Esophagus squamous epithelium (tissue), 5 donors: ENCODE measurements at places on chromosomes 6 and 20.

DNA sequence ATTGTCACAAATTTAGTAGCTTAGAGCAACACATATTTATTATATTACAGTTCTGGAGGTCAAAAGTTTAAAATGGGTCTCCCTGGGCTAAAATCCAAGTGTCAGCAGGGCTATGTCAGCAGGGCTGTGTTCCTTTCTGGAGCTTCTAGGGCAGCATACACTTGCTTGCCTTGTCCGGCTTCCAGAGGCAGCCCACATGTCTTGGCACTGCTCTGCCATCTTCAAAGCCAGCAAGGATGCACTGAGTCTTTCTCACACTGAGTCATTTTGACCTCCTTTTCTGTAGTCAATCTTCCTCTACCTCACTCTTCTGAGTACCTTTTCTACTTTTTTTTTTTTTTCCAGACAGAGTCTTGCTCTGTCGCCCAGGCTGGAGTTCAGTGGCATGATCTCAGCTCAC lies 39.0 kb downstream of the ADGRF4 start:
- DNase-seq, result no peak

- DNase-seq, result no peak
Observed at GRCh38 chr6:75283907-75284631, 523 bp downstream of the TMEM30A start.

DNA sequence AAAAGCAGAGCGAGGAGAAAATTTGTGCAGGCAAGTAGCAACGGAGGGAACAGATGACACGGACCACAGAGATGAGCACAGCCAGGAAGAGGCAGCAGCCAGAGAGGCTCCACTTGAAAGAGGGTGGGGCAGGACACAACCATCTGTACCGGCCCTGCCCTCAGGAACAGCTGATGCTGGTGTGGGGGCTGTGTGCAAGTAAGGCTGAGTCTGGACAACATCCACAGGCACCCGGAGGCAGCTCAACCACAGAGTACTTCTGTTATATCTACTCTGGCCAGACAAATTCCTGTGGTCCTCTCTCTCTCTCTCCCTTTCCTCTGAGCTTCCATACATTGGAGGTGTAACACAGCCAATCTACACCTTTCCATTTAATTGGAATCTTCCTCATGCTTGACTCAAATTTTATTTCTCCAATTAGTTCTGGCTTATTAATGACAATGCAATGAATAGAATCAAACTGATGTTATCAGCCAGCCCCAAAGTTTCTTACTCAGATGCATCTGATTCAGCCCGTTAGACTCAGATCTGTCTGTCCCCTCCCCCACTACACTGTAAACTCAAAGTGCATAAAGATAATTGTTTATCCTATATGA lies 24.9 kb downstream of the KIF13A start:
- DNase-seq, result no peak

DNA sequence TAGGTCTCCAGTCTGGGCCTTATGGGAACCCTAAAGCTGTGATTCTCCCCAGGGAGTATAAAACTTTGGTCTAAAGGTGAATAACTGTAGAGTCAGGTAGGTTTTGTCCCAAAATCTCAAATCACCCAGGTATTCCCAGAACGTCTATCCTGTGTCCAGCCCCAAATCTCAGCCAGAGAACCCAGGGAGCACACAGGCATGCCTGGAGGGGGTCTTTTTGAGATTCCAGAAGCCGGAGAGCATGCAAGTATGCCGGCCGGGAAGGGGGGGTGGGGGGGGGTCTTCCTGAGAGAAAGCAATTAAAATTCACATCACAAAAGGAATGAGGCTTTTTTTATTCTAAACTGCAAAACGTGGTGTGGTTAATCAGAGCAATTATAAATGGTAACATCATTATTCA lies 210.0 kb downstream of the PTPRT start:
- DNase-seq, result no peak

GRCh38 chr6:68572525-68572924 lies 62.6 kb upstream of the ADGRB3 start:
- no peak for DNase-seq

GRCh38 chr6:62528894-62529526 lies 243.0 kb upstream of the KHDRBS2 start:
- no peak for DNase-seq

DNA sequence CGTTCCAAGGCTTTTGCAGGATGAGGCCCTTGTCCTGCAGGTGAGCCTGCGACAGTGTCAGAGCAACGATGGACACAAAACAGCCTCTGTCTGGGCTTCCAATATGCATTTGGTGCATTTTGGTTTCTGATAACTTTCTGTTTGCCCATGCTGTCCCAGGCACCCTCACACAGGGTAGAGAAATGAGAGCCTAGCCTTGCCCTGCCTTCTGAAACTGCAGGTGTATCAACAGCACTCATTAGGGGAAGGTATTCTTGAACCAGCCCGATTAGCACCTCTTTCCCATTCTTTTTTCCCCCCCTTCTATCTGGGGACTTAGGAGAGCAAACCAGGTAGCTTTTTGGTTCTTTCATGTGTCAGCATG lies 30.3 kb downstream of the CHMP4B start:
- DNase-seq, result no peak

- DNase-seq, result no peak
Observed at GRCh38 chr20:3595541-3595940, 67.7 kb downstream of the GFRA4 start.

- DNase-seq, result no peak
Observed at GRCh38 chr6:382883-383810, 8.4 kb upstream of the IRF4 start.

DNA sequence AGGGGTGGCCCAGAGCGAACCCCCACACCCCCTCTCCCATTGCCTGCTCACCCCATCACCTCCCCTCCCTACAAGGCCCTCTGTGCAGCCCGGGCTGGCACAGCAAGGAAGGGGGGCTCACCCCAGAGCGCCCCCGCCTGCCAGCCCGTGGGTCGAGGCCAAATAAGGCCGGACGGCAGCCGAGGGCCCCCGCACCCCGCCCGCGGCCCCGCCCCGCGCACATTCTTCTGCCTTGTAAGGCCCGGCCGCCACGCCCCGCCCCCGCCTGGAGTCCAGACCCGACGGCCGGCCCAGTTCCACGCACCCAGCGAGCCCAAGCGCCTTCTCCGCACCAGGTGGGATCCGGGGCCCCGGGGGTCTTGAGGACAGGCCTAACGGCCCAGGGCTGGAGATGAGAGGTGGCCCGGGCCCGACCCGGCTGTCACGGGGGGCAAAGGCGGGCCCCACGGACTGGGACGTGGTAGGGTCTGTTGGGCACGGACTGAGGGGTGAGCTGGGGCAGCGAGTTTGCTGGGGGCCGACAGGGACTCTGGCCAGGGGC lies at the start of gene MYL9:
Gene MYL9 (plus strand): TSS at position 293 of the 541 bp plus-strand sequence. CDS start 3,366 bp downstream, outside the sequence.
- DNase-seq, result no peak

GRCh38 chr6:37516076-37516919 lies 16.6 kb upstream of the CCDC167 start:
- no peak for DNase-seq

DNA sequence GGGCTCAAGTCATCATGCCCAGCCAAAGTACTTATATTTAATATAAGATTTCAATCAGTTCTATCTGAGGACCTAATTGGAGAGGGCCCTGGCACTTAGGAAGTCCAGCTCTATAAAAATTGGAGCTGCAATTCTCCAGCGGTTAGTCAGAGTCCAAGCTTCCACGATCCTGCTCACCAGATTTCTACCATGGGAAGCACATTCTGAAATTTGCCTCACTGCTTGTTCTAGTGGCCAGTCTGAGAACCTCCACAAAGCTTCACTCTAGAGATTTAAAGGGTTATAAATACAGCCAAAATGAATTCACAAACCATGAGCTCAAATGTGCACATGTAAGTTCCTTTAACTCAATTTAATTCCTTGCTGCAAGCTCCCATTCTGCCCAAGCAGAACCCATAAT lies 33.5 kb downstream of the PNLDC1 start:
- DNase-seq, result no peak

- no peak for DNase-seq
Observed at GRCh38 chr6:11016452-11016851, 27.7 kb downstream of the ELOVL2 start.

- no peak for DNase-seq
Observed at GRCh38 chr6:55726144-55726543, 147.2 kb upstream of the HMGCLL1 start.

GRCh38 chr6:159615918-159616317 lies 77.1 kb downstream of the SOD2 start:
- DNase-seq, result no peak

DNA sequence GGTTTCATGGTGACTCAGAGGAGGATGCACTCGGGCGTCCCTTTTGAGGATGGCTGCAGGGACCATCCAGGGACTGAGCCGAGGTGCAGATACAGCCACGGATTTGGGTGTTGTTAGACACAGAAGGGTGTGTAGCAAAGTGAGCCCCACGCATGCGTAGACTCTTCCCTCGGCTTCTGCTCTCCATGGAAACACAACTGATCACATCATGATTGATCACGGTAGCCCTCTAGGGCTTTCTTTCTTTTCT lies 606 bp upstream of the ULBP1 start:
- DNase-seq, result no peak

- DNase-seq, result no peak
Observed at GRCh38 chr6:27002447-27002846, 245.1 kb upstream of the PRSS16 start.

DNA sequence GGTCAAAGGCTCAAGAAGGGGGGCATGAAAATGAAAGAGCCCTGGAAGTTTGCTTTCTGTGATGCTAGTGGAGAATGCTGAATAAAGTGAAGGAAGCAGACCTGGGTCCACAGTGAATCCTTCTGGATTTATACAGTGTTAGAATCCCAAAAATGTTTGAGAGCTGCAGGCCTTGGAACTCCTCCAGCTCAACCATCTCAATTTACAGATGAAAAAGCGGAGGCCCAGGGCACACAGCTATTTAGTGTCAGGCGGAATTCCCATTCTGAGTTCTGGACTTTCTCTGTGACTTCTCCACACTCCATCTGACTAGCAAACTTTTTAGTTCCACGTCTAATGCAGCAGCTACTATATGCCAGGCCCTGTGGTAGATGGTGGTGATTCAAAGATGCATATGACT lies 1.5 kb upstream of the PRSS35 start:
- DNase-seq, result no peak

- no peak for DNase-seq
Observed at GRCh38 chr6:30965140-30965601, 18.3 kb upstream of the MUC21 start.
